Stimulated activated CD8-positive, alpha-beta memory T cell treated with anti-CD3 and anti-CD28 coated beads, Interleukin-15, amount 100 ng/mL, for 1 hour (primary cell): ENCODE measurements at places on chromosomes 7 and 10.

DNA sequence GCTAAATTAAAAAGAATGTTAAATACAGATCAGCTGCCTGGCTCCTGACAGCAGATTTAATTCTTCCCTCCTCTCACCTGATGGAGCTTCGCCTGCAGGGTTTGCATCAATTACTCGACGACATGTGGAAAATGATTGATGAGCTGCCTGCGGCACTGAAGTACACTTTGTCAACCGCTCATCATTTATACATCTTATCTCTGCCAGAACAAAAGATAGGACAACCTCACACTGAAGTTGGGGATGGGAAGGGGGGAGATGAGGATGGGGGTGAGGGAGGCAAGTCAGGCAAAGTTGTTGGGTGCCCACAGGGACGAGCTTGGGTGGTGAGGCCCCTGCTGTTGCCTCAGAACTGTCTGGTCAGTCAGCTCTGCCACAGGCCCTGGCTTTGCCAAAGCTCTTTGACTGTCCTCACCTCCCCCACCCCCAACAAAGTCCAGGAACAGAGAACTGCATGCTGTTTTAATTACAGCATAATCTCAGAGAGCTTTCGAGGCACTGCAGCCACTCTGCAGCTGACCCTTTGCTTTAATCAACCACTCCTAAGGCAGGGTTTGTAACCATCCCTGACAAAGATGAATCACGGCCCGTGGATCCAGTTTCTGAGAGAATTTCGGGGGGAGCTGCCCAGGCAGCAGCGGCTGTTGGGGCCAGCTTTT is 702.3 kb downstream of the LRMDA start:
- no peak for DNase-seq

- DNase-seq: no peak
These were observed 117.6 kb downstream of the HIP1 start for GRCh38 chr7:75621124-75621523.

GRCh38 chr7:134619627-134620331 is 26.9 kb upstream of the BPGM start:
- no peak for DNase-seq

GRCh38 chr10:70302292-70302691 is 18.5 kb upstream of the NPFFR1 start:
- DNase-seq: no peak

GRCh38 chr7:6448943-6449543 is 1.3 kb upstream of the DAGLB start:
- DNase-seq: no peak

DNA sequence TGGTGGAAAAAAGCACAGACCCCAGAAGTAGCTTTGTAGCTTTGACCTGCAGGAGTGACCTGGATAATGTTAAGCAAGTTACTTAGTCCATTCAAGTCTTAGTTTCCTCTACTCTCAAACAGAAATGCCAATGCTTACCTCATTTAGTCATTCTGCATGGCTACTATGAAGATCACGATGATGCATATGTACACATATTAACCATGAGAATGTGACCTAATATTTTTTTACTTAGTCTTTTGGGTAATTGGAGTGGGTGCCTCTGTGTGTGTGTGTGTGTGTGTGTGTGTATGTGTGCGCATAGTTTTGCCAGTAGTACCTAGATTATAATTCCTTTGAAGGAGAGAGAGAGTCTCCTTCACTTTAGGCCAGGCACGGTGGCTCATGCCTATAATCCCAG is 95.8 kb downstream of the NRP1 start:
- DNase-seq: no peak

DNA sequence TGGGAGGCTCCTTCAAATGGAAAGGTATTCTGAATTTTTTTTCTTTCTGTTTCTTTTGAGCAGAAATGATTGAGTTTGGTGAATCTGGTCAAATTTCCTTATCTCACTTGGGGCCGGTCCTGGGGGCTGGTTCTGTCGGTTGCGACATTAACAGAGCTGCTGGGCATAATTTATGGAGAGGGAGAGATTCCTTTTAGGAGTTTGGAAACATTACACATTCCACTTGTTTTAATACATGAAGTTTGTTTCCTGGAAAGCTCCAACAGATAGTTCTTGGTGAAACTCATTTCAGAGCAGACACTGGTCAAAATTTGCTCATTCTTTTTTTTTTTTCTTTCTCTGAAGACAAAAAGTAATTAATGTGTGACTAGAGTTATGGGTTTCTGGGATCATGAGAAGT is 129.9 kb downstream of the ABCA13 start:
- no peak for DNase-seq

- no peak for DNase-seq
These were observed 31.8 kb downstream of the GSTO2 start for GRCh38 chr10:104300736-104301292.

GRCh38 chr7:2824678-2825461 is 19.2 kb downstream of the GNA12 start:
- DNase-seq: no peak

DNA sequence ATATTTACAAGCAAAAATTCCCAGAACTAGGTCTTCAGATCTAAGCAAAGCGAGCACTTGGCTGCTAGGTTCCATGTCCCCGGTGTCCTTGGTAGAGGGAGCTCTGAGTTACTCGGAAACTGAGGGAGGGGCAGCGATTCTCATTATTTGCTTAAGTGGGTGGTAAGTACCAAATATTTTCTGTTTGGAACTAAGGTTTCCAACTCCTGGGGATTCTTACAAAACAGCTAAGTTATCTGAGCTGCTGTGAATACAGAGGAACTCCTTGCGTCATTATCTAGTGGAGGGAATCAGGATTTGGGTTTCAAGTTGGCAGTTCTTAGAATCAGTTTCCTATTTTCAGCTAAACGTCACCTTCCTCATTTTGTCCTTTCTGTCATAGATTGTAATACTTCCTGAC is 76.8 kb upstream of the IKZF1 start:
- DNase-seq: no peak

DNA sequence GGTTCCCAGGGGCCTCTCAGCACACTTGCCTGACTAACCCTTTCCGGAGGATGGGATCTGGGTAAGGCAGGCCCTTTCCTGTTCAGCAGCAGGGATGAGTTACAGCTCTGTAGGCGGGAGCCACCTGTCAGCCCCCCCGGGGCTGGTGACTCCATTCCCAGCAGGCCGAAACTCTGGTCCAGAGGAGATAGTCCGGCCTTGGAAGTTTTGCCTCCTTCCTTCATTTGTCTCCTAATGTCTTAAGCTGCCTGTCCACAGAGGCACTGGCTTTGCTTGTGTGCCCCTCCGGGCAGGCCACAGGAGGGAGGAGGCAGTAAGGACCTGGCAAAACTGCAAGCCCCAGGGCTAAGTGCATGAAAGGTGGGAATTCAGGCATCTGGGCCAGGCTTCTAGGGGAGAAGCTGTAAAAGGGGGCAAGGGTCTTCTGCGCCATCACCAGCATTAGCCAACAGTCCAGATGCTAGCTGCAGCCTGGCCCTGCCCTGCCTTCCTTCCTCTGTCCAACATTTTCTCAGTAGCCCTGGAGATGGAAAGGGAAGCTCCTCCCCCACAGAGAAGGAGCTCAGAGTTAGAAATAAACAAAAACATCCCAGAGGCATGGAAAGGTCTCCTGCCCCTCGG is 1.2 kb downstream of the ADIRF start:
- DNase-seq: no peak

- DNase-seq: no peak
These were observed at the start of gene CXCL12 for GRCh38 chr10:44385026-44385695. TSS of gene CXCL12 (minus strand) at chr10:44385097. CDS start at chr10:44385005, 92 bp downstream.

DNA sequence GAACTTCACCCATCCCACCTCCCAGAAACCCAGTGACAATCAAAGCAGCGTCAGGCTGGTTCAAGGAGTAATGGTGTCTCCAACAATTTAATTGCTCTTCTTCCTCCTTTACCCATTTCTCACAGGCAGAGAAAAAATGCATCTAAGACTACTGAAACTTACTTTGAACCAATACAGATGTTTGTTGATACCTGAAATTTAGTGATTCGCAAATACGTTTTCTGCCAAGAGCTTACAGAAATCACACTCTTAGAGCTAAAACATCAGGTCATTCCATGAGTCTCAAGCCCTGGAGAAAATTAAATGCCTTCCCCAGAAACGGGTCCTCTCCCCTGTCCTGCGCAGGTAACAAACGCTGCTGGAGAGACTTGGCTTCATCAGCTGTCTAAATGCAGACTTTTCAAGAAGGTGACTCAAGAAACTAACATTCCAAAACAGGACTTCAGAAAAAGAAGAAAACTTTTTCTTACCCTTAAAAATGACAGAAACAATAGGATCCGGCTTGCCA is 443 bp downstream of the MYOF start:
- no peak for DNase-seq

DNA sequence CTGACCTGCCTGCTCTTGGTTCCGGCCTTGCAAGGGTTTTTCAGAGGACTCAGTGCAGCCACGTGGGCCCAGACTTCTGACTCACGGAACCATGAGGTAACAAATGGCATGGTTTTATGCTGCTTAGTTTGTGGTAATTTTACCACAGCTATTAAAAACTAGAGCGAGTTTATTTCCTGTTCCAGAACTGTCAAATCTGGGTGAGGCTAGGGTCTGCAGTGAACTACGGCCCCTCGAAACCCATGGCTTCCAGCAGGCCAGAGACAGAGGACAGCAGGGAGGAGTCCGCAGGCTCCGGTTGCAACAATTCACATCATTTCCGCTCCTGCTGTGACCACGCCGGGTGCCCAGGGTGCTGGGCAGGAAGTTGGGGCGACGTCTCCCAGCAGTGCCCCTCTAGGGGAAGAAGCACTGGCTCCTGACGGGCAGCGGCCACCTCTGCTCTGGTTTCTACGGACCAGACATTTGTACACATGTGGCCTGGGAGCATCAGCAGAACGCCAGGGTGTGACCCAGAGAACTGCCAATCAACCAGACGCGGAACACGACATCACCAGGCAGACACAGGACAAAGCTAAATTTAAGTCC is 74.8 kb downstream of the ADARB2 start:
- no peak for DNase-seq

GRCh38 chr10:72037811-72038210 is 50.5 kb downstream of the SPOCK2 start:
- DNase-seq: no peak

DNA sequence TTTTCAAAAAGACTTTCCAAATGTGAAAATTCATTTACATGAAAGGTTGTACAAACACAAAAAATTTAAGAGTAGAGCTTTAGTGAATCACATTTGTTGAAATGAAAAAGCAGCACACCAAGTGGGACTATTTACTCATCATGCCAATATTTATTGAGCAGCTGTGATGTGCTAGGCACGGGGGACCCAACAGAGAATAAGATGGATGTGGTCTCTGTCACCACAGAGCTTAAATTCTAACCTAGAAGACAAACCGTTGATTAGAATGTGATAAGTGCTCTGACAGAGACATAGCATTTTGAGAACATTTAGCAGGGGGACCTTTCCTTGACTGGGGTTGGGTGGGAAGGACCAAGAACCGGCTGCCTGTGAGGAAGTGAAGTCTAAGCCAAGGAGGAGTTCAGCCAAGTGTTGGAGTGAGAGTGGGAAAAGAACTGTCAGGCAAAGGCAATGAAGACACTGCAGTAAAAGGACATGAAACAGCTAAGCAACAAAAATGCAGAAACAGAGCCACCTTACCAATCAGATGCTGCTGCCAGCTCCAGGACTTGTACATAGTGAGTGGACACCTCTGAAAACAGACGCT is 19.1 kb downstream of the ADAM12 start:
- no peak for DNase-seq

DNA sequence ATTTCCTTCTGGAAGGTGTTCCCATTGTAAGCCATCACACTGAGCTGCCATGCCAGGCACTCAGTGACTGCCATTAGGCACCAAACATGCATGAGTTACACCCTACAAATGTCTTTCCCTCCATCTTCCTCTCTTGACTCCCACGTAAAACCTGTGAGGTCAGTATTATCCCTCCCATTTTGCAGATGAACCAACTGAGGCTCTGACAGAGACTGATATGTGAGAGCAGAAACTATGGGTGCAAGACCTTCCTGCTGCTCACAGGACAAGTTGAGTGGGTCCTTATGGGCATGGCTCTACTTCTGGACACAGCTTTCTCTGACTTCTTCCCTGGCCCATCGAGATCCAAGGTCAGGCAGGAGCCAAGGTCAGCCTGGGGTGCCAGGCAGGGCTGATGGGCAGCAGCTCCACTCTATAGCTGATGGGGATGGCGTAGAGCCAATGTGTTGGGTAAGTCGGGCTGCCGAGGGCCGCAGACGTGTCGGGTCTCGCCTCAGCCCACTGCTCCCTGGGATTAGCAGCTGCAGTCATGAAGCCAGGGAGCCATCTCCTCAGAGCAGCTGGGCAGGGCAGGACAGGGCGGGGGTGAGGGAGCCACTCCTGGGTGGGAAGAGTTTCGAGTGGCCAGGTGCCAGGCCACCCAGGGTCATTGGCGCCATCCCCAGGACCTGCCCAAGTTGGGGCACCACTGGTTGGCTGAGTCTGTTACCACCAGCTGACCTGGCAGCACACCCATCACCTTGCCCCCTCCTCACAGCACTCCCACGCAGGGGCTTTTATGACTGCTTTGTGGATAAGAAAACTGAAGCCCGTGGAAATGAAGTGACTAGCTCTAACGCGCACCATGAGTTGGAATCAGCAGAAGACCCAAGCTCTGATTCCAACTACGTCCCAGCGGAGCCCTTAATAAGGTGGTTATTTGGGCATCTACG is 117.8 kb upstream of the ZMIZ1 start:
- DNase-seq: no peak

- no peak for DNase-seq
These were observed 184.2 kb downstream of the STK31 start for GRCh38 chr7:23893942-23894891.

GRCh38 chr7:156178857-156179256 is 366.6 kb upstream of the SHH start:
- no peak for DNase-seq

GRCh38 chr7:158329686-158330085 is 257.9 kb downstream of the PTPRN2 start:
- DNase-seq: no peak

DNA sequence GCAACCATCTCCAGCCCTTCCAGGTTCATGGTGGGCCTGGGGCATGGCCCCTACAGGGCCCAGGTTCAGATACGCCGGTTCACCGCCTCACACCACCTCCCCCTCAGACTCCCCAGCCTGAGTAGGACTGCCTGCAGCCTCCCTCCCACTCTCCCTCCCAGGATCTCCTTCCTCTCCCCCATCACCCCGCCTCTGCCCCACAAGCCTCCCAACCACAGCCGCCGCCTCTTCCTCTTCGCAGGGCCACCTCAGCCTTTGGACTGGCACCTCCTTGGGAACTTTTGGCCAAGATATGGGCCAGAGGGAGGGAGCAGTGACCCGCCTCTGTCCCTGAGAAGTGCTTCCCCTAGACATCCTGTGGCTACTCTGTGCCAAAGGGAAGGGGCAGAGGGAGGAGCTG is 9.3 kb downstream of the KCNIP2 start:
- DNase-seq: no peak

DNA sequence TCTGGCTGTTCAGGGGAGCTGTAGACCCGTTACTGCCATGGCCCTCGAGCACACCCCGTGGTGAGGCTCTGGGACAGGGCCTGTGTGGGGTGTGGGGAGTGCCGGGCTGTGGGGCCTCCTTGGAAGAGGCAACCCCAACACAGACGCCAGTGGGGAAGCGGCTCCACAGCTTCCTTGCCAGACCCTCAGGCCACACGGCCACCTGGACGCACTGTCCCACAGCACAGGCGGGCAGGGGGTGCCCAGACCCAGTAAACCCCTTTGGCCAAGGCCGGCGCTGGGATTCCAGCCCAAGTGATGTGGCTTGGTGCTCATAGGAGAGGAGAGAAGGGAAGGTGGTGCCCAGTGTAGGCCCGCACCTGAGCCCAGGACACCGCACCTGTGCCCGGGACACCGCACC is 12.9 kb upstream of the NKX6-2 start:
- no peak for DNase-seq
